ENCODE measurements at places on chromosomes 7 and 10.

DNA sequence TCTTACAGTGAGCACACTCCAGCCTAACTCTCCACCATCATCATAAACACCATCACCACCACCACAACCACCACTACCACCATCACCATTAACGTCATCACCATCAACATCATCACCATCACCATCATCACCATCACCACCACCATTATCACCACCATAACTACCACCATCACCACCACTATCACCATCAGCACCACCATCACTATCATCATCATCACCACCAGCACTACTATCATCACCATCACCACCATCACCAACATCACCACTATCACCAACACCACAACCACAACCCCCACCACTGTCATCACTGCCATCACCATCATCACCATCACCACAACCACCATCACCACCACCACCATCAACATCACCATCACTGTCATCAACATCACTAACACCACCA, 279.0 kb upstream of the TCERG1L start:
- DNase-seq: no peak

GRCh38 chr10:102393411-102394078, 2.0 kb upstream of the NFKB2 start:
- no peak for DNase-seq

DNA sequence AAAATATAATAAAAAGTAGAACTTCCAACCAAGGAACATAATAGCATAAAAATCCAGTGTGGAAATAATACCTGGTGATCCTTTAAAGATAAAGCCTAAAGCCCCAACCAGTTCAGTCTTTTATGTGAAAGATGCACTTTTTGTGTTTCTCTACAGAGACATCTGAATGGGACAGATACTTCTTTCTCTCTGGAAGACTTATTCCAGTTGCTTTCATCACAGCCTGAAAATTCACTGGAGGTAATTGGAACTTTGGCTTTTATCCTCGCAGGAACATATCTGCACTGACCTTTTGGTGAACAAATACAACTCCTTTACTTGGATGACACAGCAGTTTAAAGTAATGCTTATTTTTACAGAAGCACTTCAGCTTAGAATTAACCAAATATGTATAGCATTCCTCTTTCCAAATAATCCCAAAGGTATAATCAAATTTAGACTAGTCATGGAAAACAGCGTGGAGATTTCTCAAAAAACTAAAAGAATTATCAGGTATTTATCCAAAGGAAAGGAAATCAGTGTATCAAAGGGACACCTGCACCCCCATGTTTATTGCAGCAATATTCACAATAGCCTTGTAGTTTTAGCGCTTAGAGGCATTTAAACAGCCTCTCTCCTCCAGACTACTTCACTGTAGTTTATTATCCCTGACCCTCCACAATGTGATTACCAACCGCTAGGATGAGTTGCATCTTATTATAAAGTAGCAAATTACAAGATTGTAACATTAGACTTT, 16.8 kb downstream of the HNRNPA2B1 start:
- DNase-seq: no peak

GRCh38 chr7:137948083-137948844, 53.6 kb downstream of the CREB3L2 start:
- DNase-seq: no peak

- no peak for DNase-seq
Measured at GRCh38 chr10:86821388-86821999, 65.1 kb downstream of the BMPR1A start.

GRCh38 chr10:129048513-129048912, 418.5 kb upstream of the MGMT start:
- DNase-seq: no peak

GRCh38 chr10:68231106-68231816, 652 bp downstream of the ATOH7 start:
- DNase-seq: no peak

- DNase-seq: no peak
Measured at GRCh38 chr10:98224996-98225395, 43.0 kb downstream of the LOXL4 start.

- no peak for DNase-seq
Measured at GRCh38 chr10:133168617-133169031, 8.6 kb downstream of the KNDC1 start.
